ENCODE measurements at places on chromosomes 11 and 22.

- DNase-seq = no peak
Observed at GRCh38 chr11:43693069-43693468, 12.5 kb downstream of the HSD17B12 start.

DNA sequence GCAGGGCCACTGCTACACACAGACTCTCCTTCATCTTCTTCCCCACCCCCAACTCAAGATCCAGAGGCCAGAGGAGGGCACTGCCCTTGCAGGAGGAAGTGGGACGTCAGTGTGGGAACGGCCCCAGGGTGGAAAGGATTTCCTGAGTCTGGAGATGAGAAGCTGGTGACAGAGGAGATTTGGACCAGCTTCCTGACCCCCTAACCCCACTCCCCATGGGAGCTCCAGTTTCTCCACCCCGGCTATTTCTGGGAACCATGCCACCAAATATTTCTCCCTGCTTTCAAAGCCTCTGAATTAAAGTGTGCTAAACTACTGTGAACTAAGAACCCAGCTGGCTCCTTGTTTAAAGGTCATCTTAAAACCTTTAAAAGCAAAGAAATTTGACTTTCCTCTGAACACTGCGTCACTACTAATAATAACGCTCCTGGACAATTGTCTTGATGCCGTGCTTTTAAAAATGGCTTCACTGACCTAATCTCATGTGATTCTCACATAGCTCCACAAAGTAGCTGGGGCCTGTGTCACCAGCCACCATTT lies 46.6 kb downstream of the CWC15 start:
- no peak for DNase-seq

DNA sequence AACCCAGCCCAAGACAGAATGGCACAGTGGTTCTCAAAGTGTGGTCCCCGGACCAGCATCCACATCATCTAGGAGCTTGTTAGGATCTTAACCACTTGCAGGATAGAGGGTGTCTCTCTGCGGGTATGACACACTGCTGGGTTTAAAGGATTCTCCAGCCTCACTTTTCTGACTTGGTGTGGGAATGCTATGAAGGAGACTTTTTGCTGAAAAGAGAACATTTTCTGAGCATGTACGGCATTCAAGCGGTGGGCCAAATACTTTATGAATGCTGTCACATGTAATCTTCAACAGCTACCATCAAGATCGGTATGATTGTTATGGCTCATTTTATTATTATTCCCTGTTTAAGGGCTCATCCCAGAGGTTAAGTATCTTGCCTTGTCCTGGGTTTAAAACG lies 1.8 kb upstream of the CD82 start:
- no peak for DNase-seq

DNA sequence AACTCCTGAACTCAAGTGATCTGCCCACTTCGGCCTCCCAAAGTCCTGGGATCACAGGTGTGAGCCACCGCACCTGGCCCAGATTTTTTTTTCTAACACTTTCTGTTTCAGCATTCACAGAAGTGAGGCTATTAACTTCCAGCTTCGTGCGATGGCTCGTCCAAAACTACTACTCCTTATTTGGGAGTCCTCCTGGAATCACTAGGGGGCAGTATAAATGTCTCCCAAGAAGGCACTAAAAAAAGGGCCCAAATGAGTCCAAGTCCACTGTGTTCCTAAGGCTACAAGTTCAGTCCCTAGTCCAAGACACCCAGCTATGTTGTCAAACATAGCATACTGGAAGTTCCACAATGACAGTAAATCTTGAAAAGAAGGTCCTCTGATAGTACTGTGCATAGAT lies 63.2 kb upstream of the BIRC3 start:
- no peak for DNase-seq

GRCh38 chr22:28064920-28065319 lies 145.9 kb upstream of the PITPNB start:
- no peak for DNase-seq

GRCh38 chr22:47205554-47205953 lies 443.1 kb downstream of the TBC1D22A start:
- DNase-seq = no peak

DNA sequence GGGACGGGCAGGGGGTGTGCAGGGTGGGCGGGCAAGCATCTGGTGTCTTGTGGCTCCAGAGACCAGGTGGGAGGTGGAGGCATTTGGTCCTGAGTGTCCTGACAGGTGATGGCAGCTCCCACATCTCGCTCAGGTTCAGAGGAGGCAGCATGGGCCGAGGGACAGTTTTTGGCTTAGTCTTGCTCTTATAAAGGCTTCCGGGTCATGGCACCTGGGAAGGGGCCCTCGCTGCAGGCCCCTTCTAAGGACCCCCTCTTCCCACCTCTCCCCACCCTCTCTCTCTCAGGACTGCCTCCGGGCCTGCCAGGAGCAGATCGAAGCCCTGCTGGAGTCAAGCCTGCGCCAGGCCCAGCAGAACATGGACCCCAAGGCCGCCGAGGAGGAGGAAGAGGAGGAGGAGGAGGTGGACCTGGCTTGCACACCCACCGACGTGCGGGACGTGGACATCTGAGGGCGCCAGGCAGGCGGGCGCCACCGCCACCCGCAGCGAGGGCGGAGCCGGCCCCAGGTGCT lies 9.9 kb downstream of the CCND1 start:
- DNase-seq = no peak

DNA sequence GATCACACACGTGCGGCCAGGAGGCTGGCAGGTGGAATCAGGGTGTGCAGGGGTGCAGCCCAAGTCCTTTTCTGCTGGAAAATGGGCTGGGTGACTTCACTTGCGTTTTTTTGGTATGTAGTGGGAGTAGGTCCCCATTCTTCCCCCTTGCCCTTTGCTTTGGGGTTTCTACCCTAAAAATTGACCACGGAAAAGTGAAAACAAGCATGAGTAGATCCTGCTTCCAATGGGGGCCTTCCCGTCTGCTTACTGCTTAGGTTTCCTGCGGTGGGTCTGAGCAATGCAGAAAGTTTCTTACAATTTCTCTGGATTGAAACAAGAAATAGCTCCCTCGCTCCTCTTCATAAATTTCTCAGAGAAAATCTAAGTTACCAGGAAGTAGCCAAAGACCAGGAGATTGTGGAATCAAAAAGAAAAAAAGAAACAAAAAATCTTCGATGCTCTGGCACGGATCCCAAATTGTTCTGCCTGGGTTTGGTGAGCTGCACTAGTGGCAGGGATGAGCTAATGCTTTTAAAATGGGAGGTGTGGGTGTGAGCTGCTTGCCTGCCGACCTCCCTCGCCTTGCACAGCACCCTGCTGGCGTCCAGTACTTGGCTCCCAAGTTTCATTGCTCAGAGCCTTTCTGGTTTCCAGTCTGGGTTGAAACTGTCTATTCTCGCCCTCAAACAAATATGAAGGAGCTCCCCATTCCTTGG lies 2.4 kb downstream of the TIMP3 start:
- DNase-seq = no peak

Measured in activated gamma-delta T cell treated with Interleukin-2 at 50 U/mL for 16 hours (primary cell).